ENCODE measurements at places on chromosomes 6 and 20.

DNA sequence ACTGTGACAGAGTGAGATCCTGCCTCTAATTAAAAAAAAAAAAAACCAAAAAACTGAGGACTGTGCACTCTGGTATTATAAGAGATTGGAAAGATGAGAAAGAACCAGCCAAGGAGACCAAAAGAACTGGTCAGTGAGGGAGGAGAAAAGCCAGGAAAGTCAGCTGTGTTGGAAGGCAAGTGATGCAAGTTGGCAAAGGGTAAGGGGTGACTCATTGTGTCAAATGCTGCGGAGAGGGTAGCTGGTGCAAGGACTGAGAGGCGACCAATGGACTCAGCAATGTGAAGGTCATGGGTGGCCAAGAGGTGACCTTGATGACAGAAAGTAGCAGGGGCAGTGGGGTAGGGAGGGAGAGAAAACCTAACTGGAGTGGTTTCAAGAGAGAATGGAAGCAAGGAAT is 27.4 kb upstream of the LRRN4 start:
- DNase-seq: no peak

DNA sequence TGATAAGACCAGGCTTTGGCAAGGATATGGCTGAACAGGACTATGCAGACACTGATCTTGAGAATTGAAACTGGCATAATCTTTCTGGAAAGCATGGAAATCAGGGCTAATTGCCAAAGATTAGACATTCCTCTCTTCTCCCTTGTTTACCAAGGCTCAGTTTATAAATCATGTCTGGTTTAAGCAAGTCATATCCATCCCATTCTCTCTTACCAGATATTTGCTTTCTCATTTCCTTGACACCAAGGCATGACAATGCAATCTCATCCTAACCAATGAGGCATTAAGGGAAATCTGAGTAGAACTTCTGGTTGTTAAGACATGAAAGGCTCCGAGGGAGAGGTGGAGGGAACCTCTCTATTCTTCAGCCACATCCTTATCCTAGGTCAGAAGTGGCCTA is 110.3 kb upstream of the CEP85L start:
- DNase-seq: no peak

- DNase-seq: no peak
Observed at GRCh38 chr20:6764619-6765018, 2.9 kb upstream of the BMP2 start.

DNA sequence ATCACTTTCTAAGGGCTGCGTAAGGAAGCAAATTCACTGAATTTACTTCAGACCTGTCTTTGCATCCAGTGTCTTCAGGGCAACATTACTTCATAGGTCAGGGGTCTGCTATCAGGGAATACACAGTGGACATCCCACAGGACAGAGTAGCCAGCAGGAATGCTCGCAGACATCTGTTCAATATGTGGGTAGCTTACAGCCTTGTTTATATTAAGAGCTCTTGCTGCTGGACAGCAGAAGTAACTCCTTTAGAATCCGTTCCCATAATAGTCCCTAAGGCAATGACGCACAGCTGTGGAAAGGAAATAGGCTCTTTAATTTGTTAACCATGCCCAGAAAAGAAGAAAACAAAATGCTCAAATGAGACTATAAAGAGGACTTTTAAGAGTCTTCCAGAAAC is 198.7 kb downstream of the MOXD1 start:
- DNase-seq: no peak

DNA sequence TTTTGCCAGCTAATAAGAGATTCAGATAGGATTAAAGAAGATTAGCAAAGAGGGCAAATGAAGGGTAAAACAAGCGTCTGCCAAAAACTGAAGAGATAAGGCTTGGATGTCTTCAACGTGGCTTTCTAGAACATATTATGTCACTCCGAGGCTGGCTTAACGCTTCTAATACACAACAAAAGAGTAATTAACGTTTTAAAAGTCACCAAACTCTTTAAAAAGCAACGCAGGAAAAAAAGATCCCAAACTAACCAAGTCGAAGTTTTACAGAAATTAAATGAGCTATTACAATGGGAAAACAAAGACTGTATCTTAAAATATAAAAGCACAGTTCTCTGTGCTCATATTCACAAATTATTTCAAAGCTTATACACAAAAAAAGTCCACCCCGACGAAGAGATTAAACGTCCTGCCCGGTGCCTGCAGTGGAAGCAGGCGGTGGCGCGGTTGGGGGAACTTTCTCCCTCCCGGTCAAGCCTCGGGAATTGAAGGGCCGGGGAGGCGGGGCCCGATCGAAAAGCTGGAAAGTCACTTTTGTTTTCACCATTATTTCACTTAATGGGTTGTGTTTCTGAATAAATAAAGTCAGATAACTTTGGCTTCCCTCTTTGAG is 1.2 kb downstream of the MAK start:
- DNase-seq: peak; percentile 10

- no peak for DNase-seq
Observed at GRCh38 chr6:36245572-36246061, 24.2 kb upstream of the PNPLA1 start.

- no peak for DNase-seq
Observed at GRCh38 chr6:26629359-26629758, 30.2 kb downstream of the ZNF322 start.

GRCh38 chr6:97630604-97631003 is 347.6 kb upstream of the MMS22L start:
- DNase-seq: no peak

GRCh38 chr20:25592135-25592852 is 7.0 kb upstream of the NINL start:
- no peak for DNase-seq

DNA sequence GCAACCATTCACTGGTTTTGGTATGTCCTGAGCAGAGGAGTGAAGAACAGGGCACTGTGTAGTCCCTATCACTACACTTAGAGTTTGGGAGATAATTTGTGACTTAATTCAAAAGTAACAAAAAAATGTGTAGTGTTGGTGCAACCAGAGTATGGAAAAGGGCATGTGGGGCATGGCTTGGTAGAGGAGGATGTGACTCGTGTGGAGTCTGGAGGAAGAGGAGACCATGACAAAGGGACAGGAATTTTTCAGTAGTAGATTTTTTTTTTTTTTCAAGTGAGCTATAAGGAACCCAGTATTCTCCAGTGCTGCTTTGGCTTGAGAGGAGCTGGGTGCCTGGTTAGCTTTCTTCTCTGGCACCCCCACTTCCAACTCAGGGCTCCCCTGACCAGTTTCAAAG is 5.1 kb downstream of the MTRES1 start:
- no peak for DNase-seq

- no peak for DNase-seq
Observed at GRCh38 chr6:112049026-112049799, 4.7 kb upstream of the CCN6 start.

DNA sequence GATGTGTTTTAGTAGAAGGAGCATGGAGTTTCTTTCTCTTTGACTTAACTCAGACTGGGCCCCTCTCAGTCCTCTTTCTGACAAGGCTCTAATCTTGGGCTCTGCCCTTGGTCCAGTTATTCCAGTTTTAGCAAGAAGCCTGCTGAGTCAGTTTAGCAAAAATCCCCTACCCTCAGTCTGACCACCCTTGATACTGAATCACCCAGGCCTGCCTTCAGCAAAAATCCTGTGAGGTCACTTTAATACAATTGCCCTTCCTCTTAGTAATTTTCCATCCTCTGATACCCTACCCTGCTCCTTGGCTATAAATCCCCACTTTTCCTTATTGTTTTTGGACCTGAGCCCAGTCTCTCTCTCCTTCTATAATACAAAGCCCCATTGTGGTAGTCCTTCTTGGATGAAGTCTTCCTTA is 326.7 kb upstream of the NOX3 start:
- no peak for DNase-seq

DNA sequence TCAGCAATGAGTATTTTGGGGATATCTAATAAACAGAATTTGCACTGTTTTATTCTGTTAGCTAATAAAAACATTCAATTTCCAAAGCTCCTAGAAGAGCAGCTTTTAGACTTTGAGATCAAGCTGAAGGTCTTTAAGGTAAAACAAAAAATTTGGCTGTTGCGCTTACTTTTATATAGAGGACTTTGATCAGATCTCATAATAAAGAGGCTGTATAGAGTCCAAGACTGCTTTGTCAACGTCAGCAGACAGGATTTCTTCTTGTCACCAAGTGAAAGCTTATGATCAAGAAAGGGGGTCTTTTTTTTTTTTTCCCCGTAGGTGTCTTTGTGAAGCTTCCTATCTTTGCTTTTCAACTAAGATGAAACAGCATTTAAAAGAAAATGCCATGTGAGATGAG is 556.5 kb upstream of the SLC35B3 start:
- DNase-seq: no peak

GRCh38 chr6:135519348-135519747 is 21.8 kb upstream of the AHI1 start:
- no peak for DNase-seq

- DNase-seq: no peak
Observed at GRCh38 chr6:132490478-132491204, 22.3 kb downstream of the STX7 start.

DNA sequence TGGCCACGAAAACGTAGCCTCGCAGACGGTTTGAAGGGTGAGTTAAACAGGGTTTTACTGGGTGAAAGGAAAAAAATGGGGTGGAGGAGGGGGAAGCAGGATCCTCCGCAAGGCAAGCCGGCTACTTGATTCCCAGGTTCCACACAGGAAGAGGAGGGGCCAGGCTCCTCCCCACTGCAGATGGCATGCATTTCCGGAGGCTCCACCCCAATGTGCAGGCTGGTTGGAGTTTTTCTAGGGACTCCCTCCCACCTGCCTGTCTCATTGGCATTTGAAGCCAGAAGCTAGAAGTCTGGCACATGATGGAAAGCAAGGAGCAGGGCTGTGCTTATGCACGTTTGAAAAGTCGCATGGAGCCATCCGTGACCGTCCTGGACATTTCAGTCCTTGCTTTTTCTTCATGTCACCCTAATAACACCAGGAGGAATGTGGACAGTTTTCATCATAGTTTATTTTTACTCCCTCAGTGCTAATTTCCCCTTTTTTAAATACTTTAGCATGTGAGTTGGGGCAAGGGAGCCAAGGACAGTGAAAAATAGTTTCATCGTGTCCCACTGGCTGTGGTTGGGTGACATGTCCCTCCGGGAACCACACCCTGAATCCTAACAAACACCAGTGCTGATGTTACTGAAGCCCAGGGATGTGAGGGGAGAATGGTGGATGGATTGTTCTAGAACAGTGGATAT is 100.1 kb upstream of the INSM1 start:
- no peak for DNase-seq

- DNase-seq: no peak
Observed at GRCh38 chr20:49210101-49210756, 9.0 kb upstream of the DDX27 start.

GRCh38 chr20:54601831-54602515 is 126.6 kb downstream of the DOK5 start:
- no peak for DNase-seq

DNA sequence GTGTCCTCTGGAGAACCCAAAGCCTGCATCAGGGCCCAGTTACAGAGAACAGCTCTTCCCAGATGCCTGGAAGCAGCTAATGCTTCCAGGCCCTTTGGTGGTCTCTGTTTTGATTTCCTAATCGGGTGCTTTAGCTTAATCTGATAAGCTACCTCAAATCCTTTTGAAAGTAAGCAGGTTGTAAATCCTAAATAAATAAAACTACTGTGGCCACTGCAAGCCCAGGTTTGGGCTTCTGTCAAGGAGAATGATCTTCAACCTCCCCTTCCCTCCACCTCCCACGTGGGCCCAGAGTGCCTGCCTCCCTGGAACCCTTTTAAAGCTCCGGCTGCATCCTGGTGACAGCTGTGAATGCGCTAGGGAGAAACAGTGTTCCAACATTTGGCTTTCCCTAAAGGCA is 25.2 kb upstream of the FYN start:
- DNase-seq: no peak

DNA sequence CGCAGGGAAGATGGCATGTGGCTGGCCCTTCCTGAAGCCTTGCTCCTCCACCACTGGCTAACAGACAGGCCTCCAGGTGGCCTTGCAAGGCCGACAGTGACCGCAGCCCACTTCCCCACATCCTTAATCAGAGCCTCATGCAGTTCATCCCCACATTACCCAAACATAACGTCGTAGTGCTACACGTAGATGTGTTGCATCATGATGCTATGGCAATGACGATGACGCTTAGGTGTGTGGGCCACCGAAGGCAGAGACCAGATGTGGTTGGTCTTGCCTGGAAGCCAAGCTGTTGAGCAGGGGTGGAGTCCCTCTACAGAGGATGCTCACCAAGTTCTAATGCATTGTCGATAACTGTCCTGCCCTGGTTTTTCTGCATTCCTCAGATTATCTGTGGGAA is 5.6 kb downstream of the CD93 start:
- DNase-seq: no peak

DNA sequence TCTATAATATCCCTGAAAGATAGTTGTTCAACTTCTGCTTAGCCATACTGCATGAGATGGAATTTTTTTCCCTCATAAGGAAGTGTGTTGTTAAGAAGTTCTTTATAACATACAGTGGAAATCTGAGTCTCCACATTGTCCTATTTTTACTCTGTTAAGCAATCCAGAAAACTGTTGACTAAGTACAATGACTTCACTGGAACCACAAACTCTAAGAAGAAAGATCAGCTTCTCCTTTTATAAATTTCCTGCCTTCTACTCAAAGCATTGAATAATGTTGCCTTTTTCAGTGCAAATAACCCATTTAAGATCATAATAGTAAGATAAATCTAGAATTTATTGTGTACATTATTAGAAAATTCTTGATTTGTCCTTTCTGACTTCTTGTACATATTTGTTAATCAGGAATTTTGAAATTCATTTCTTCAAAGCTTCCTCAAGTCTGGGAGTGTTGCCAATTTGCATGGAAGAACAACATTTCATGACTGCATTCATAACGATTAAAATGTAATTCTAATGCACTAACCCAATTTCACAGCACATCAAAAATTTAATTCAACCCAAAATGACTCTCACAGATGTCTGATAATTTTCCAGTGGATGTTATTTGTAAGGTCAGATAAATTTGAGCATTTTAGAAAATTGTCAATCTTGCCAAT is 45.6 kb upstream of the ANKEF1 start:
- no peak for DNase-seq

DNA sequence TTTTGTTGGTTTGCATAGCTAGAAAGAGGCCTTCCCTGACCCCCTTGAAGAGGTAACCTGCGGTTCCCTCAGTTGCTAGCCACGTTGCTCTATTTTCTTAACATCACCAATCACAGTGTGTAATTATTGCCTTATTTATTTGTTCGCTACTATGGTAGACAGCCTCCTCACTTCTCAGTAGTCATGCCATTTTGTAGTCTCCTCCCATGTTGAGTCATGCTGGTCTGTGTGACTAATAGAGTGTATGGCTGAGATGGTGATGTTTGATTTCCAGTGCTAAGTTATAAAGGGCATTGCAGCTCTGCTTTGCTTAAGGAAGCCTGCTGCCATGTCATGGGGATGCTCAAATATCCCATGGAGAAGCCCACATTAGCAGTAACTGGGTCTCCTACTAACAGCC is 236.6 kb upstream of the CHD6 start:
- no peak for DNase-seq
